Brain (organoid and tissue), 16 donors: ENCODE measurements at places on chromosomes 12 and 14. TPM values are rescaled to one million over a fixed set of nuclear protein-coding genes. Genes with fewer than 3 reads are reported as not detected.

The KRT71 gene
- not detected for polyA plus RNA-seq

The LTA4H gene
- 56.1 TPM for polyA plus RNA-seq

The AJUBA gene
- 0.75 TPM for polyA plus RNA-seq

DNA sequence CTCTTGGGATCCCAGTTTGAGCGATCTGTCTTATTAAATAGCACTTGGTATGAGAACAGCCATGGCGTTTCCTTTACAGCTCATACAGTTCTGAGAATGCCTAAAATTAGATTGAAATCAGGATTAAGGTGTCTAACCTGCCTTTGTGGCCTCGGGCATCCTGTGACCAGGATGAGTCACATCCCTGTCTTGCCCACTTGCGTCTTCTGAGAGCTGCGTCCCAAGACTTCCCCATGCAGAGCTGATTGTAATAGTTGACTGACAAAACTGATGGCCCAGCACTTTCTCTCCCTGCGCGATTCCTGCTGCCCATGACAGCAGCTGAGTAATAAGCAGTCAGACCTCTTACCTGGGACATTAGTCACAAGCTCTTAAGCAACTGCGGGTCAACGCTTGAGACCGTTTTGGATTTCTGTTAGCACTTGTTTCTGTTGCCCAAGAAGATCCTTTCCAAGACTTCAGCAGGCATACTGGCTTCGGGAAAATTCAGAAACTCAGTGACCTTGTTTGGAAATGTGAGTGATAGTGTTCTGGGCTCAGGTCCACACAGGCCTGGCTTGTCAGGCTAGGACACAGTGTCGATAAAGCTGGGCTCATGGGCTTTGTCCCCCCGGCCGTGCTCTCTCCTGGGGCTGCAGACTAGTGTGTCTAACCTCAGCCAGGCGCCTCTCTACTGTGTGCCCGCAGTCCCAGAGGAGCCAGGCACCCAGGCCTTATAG lies 169.9 kb upstream of the HIF1A start:
- DNase-seq, result no peak

DNA sequence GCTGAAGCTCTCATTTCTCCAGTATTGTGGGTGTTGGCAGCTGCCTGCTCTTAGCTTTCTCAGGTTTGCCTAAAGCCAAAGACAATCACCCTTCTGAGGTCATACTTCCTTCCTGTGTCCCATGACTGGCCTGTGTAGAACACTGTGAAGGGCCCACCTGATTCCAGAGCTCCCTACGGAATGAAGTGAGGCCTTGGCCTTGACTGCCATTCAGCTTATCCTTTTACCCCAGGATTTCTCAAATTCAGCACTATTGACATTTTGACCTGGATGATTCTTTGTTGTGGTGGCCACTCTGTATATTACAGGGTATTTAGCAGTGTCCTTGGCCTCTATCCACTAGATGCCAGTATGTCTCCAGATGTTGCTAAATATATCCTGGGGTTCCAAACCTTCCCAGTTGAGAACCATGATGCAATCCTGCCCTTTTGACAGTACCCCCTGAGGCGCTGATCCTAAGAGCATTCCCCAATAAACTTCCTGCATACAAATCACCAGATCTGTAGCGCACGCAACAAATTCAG lies 112.3 kb upstream of the KRR1 start:
- peak; percentile 28 for DNase-seq

GRCh38 chr12:81339071-81339470 lies 261.2 kb downstream of the ACSS3 start:
- no peak for DNase-seq
